Mesothelial cell of epicardium (in vitro differentiated cells): ENCODE measurements at places on chromosomes 6 and 20.

GRCh38 chr6:100230953-100231316 lies 233.8 kb downstream of the SIM1 start:
- no peak overlapping the region for H3K27ac ChIP-seq
- no peaks in the 10 kb centered on the region for H3K36me3 ChIP-seq
- no peaks in the 10 kb centered on the region for H3K27me3 ChIP-seq
- peaks cover 10% of the 10 kb centered on the region for H3K4me1 ChIP-seq
- no peak overlapping the region for H3K4me3 ChIP-seq

DNA sequence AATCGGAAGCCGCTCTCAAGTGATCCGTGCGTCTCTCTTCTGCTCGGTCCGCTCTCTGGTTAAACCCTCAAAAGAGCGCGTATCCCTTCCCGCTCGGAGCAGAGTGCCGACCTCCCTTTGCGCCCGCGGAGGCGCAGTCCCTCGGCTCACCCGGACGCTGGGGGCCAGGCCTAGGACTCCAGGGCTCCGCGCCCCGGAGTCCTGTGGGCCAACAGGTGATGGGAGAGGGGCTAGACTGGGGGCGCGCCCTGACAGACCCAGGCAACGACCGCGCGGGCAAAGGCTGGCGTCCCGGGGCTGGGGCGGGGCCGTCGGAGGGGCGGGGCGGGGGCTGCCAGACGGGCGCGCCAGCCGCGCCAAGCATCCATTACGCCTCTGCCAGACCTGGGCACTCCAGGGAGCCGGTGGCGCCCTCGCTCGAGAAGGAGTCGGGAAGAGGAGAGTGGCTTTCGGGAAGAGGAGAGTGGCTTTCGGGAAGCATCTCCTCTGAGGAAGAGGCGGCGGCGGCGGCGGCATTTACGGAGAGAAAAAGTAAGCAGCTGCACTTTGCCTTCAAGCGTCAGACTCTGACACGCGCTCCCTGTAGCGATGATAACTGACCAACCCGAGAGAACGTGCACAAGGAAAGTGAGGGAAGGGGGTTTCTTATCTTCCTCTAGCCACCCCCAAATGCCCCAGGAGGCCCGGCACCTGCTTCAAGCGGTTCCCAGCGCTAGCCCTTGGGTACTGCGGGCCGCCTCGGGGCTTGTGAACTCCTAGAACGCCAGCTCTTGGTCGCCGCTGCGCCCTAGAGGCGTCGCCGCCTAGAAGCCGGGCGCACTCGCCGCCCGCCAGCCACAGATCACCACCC lies 2.6 kb downstream of the EPHA7 start:
- peaks cover 27% of the 10 kb centered on the region for H3K4me1 ChIP-seq
- H3K27ac ChIP-seq = no peak overlapping the region
- H3K36me3 ChIP-seq = no peaks in the 10 kb centered on the region
- H3K27me3 ChIP-seq = peaks cover 36% of the 10 kb centered on the region
- peak; percentile 20 for DNase-seq

- H3K36me3 ChIP-seq = no peaks in the 10 kb centered on the region
- peaks cover 3% of the 10 kb centered on the region for H3K27me3 ChIP-seq
- no peak overlapping the region for H3K4me3 ChIP-seq
Observed at GRCh38 chr6:152552616-152553209, 84.4 kb downstream of the SYNE1 start.

- H3K4me1 ChIP-seq = no peaks in the 10 kb centered on the region
- no peaks in the 10 kb centered on the region for H3K36me3 ChIP-seq
- H3K27ac ChIP-seq = no peak overlapping the region
- no peak for DNase-seq
Observed at GRCh38 chr6:322259-322930, 30.1 kb downstream of the DUSP22 start.

GRCh38 chr6:109768485-109768884 lies 77.4 kb downstream of the FIG4 start:
- H3K4me1 ChIP-seq = no peaks in the 10 kb centered on the region
- no peak overlapping the region for H3K27ac ChIP-seq
- no peak overlapping the region for H3K4me3 ChIP-seq
- DNase-seq = no peak
- no peaks in the 10 kb centered on the region for H3K27me3 ChIP-seq

DNA sequence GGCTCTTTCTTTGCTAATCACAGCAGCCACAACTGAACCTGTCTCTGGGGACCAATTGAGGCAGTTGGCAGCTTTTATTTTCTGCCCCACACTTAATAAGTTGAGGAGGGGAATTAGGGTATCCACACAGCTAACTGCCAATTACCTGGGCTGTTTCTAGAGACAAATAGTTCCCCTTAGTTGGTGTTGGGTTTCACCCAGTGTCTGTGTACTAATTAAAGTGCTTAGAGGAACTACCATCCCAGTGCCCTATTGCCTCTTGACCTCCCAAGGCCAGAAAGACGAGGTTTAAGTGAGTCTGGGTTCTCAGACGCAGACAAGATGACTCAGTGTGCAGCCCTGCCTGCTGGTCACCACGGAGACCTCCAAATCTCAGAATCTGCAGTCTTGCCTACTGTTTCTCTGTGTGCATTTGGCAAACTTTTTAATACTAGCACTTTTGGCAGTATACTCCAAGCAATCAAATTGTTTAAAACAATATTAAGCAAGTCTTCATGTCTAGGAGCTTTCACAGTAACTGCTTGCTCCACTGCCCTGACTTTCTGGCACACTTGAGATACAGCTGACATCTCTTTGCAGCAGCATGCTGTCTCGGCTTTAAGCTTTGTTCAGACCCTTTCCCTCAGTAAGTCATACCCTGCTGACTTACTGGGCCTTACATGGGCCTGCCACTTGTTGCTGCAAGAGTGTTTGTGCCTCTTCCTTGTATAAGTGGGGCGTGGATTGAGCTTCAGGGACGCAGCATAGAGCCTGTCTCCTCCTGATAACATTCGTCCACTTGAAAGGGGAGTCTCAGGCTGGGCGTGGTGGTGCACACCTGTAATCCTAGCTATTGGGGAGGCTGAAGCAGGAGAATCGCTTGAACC lies 31.9 kb downstream of the STK35 start:
- H3K27ac ChIP-seq = no peak overlapping the region
- no peak overlapping the region for H3K4me3 ChIP-seq
- H3K27me3 ChIP-seq = no peaks in the 10 kb centered on the region
- H3K4me1 ChIP-seq = peaks cover 16% of the 10 kb centered on the region
- H3K36me3 ChIP-seq = no peaks in the 10 kb centered on the region
- no peak for DNase-seq

GRCh38 chr20:7399575-7399974 lies 540.7 kb downstream of the HAO1 start:
- peaks cover 3% of the 10 kb centered on the region for H3K4me1 ChIP-seq
- H3K4me3 ChIP-seq = no peak overlapping the region
- H3K27me3 ChIP-seq = peaks cover 7% of the 10 kb centered on the region

- H3K36me3 ChIP-seq = no peaks in the 10 kb centered on the region
- H3K4me3 ChIP-seq = peak within 1 kb of the TSS; percentile 89
- no peaks in the 10 kb centered on the region for H3K27me3 ChIP-seq
Observed at GRCh38 chr6:42781796-42782688, at the start of gene BICRAL. Gene BICRAL, plus strand, starts transcription at chr6:42782052. Its CDS starts 39,971 bp downstream, at chr6:42822023.

DNA sequence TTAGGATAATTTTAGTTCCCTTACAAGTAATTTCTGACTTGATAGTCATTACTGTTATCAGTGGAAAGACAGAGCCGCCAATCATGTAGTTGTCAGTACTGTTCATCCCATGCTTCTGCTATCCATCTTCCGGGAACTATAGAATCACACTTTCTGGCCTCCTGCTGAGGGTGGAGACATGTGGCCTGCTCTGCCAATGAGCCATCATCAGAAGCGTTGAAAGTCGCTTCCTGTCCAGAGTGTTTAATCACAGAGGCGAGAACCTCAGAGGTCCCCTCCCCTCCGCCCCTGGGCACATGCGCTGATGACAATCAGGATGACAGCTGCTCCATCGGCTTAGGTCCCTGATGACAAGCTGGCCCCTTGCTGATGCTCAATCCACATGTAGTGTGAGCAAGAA lies 3.0 kb downstream of the DDO start:
- no peak for DNase-seq
- H3K27me3 ChIP-seq = peaks cover 9% of the 10 kb centered on the region
- no peak overlapping the region for H3K27ac ChIP-seq

DNA sequence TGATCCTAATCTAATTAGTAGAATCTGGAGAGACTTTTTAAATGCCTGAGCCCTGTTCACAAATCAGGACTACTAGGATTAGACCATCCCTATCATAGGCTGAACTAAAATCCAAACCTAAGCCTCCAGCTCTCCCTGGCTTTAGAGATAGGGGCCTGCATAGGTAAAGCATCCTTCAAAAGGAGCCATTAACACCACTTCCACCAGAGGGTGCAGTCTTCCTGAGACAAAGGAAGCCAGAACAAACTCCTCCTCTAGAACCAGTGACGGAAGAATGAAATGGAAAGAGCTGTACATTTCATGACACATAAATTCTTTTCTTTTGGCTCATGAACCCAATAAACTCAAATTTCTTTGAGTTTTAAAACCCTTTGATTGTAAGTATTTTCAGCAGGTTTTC lies 291.2 kb upstream of the ADGRB3 start:
- no peak overlapping the region for H3K4me3 ChIP-seq
- no peak for DNase-seq
- H3K4me1 ChIP-seq = peaks cover 4% of the 10 kb centered on the region
- H3K27me3 ChIP-seq = no peaks in the 10 kb centered on the region

DNA sequence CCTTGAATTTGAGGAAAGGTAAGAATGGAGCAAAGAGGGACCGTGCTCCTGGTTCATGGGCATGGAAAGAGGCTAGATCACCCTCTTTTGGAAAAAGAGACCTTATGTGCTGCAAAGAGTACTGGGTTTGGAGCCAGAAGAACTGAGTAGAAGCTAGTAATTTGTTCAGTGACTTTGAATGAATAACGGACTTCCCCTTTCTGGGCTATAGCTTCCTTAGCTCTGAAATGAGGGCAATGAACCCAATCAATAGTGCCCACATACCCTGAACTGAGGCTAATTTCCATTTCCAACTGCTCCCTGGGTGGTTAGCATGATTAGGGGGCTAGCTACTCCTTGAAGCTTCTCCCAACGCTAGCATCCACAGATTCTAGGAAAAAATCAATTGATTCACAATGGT lies 121.4 kb downstream of the UNC5CL start:
- no peak for DNase-seq
- H3K4me1 ChIP-seq = peaks cover 17% of the 10 kb centered on the region
- no peak overlapping the region for H3K27ac ChIP-seq
- H3K27me3 ChIP-seq = peaks cover 51% of the 10 kb centered on the region
- H3K36me3 ChIP-seq = no peaks in the 10 kb centered on the region
- no peak overlapping the region for H3K4me3 ChIP-seq

DNA sequence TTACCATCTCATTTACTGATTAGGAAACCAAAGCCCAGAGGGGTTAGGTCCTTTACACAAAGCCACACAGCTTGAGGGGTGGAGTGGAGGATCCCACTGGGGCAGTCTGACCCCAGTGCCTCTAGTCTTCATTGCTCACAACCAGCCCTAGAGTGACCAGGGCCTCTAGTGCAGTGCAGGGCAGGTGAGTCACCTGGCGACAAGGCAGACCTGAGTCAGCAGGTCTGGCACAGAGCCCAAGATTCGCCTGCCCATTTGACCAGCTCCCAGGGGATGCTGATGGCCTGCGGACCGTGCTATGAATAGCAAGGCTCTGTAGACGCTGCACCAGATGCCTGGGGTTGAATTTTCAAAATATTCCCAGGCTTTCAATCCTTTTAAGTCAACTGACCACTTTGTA lies 29.9 kb downstream of the CDH26 start:
- H3K4me3 ChIP-seq = no peak overlapping the region
- no peak for DNase-seq
- no peaks in the 10 kb centered on the region for H3K27me3 ChIP-seq
- H3K4me1 ChIP-seq = peaks cover 11% of the 10 kb centered on the region
- H3K36me3 ChIP-seq = no peaks in the 10 kb centered on the region
- no peak overlapping the region for H3K27ac ChIP-seq

- H3K27me3 ChIP-seq = no peaks in the 10 kb centered on the region
- no peak for DNase-seq
- H3K4me1 ChIP-seq = peaks cover 54% of the 10 kb centered on the region
- H3K27ac ChIP-seq = peak overlapping the region; percentile 98
Observed at GRCh38 chr20:23362392-23363256, 642 bp downstream of the GZF1 start.

- H3K4me1 ChIP-seq = no peaks in the 10 kb centered on the region
- H3K4me3 ChIP-seq = no peak overlapping the region
- no peak for DNase-seq
- H3K27ac ChIP-seq = no peak overlapping the region
- peaks cover 70% of the 10 kb centered on the region for H3K36me3 ChIP-seq
Observed at GRCh38 chr6:160051390-160051789, 70.2 kb upstream of the SLC22A1 start.

DNA sequence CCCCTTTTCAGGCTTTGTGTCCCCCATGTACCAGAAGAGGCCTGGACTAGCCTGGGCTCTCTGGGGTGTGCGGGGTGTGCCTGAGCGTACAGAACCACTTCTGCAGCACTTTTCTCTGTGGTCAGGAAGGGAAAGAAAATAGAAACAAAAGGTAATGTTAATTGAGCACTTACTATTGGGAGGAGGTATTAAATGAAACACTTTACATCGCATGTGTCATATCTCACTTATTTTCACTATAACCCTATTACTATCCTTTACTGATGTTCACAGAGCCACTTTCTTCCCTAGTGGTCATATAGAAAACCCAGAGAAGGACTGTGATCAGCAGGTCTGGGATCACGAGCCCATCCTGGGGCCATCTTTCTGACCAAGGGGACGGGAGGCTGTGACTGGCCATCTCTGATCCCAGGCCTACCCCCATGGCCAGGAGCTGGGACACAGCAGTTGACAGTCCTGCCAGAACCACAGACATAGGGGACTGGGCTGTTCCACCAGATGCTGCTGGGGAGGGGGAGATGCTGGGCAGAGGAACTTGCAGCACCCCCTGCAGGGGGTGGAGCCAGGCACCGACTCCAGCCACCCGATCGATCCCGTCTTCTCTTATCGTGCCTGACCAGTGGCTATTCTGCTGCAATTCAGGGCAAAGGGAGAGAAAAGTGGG lies 107.6 kb downstream of the VEGFA start:
- no peak overlapping the region for H3K4me3 ChIP-seq
- H3K4me1 ChIP-seq = peaks cover 15% of the 10 kb centered on the region
- H3K27ac ChIP-seq = no peak overlapping the region

DNA sequence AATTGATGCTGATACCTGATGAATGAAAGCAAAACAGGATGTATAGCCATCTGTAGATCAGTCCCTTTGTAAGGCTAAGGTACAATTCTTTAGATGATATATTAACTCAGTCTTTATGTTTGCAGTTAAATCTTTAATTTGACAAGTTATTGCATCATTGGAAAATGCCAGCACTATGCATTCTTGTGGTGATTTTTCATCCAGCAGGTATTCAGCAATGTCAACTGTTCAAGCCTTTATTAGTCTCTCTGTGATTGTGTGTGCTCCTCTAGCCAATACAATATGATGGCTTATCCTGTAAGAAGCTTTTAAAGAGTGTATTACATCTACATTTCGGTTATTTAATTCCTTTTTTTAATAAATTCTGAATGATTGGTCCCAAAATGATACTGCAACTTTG lies 34.3 kb downstream of the HLA-DMB start:
- peaks cover 2% of the 10 kb centered on the region for H3K36me3 ChIP-seq
- DNase-seq = no peak
- peaks cover 5% of the 10 kb centered on the region for H3K27me3 ChIP-seq
- H3K27ac ChIP-seq = no peak overlapping the region
- peaks cover 4% of the 10 kb centered on the region for H3K4me1 ChIP-seq
